ENCODE measurements at places on chromosomes 6 and 20. TPM values are rescaled to one million over a fixed set of nuclear protein-coding genes. Genes with fewer than 3 reads are reported as not detected.

LZTS3 gene
- 3.9 TPM for polyA plus RNA-seq

PLA2G7 gene
- polyA plus RNA-seq, result not detected

DUSP15 gene
- polyA plus RNA-seq, result not detected

CHMP4B gene
- polyA plus RNA-seq, result 5.5 TPM

SPEF1 gene
- polyA plus RNA-seq, result not detected

CYP21A2 gene
- polyA plus RNA-seq, result not detected

MEI4 gene
- polyA plus RNA-seq, result 0.04 TPM

SLC13A3 gene
- polyA plus RNA-seq, result 4.6 TPM

ZBP1 gene
- not detected for polyA plus RNA-seq
